ENCODE measurements at places on chromosomes 2 and 18. TPM values are rescaled to one million over a fixed set of nuclear protein-coding genes. Genes with fewer than 3 reads are reported as not detected.
A peak's percentile ranks its signal among the peaks of the same experiment; 100 is the strongest.

GRCh38 chr2:229206548-229206947 is 64.5 kb downstream of the PID1 start:
- DNase-seq = no peak

- DNase-seq = no peak
These were observed 138.8 kb upstream of the ITGA6 start for GRCh38 chr2:172288603-172289002.

DNA sequence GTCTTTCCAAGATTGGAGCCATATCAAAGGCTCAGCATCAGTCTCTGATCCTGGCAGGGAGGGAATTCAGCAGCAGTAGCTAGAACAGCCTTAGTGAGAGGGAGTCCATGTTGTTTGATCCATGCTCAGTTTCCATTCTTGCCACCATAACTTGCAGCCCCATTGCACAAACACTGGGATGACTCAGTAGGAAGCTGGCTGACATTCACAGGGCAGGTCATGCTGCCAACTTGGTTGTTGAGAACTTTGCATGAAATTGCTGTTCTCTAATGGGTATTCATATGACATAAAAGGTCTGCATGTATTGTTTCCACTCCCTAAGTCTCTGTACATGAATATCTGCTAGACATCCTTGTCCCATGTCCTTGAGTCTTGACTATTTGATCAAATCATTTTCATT is 29.9 kb upstream of the STAT4 start:
- DNase-seq = no peak

- no peak for DNase-seq
These were observed 250.7 kb upstream of the LINC00305 start for GRCh38 chr18:64399566-64399965.

DNA sequence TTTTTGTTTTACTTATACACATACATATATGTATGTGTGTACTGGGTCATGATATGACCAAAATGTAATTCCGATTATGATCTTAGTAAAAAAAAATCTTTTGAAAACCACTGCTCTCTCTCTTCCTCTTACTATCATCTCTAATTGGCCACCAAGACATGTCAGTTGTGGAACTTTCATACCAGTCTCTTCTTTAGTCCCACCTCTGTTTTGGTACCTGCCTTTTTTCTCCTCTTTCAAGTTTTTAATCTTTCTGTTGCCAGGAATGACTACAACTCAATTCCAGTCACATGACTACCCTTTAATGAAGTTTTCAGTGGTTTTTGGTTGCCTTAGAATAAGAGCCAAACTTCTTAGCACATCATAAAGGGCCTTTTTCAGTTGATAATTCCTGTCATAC is 17.1 kb downstream of the RBM44 start:
- DNase-seq = no peak

DNA sequence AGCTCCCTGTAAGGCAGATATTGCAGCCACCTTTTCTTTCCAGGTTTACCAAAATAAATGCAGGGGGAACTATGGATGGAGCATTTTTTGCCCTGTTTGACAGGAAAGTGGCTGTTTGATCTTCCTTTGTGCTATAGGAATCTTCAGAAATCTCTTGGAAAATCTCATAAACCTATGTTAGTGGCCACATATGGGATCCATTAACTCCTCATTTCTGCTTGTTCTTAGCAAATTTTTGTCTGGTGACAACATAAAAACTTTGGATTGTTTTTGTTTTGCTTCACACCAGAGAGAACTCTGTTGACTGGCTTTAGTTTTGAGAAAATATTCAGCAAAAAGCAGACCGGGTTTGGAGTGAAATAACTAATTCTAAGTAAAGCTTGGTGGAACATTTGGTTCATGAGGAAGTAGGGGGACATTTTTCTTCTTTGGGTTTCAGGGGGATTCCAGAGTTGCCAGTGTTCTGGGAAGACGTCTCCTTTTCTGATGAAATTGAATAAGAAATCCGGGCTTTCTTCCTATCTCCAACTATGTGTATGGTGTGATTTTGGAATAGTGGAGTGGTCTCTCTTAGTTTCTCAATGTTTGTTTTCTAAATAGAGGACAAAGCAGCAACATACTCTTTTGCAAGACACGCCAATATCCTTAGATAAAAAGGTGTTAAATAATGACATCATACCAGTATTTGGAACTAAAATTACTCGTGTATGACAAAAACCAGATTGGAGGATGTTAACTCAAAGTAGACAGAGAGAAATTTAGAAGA is 174.4 kb downstream of the ICOS start:
- DNase-seq = no peak

GRCh38 chr18:56431551-56431950 is 206.8 kb downstream of the TXNL1 start:
- no peak for DNase-seq

DNA sequence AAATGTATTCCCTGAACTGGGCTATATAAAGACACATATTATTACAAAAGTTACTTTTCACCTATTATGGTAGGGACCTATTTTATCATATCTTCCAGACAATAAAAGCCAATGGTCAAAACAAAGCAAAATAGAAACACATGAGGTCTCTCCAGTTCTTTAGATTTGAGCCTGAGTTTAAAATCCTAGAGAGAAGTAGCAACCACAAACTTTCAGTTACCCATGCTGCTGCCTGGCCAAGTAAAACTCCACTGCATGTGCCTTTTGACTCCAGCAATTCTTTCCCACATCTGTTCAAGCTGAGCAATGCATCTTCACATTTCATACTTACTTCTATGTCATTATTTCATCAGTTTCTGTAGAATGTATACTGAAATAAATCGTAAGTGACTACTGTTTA is 405.3 kb downstream of the STK39 start:
- DNase-seq = no peak

DNA sequence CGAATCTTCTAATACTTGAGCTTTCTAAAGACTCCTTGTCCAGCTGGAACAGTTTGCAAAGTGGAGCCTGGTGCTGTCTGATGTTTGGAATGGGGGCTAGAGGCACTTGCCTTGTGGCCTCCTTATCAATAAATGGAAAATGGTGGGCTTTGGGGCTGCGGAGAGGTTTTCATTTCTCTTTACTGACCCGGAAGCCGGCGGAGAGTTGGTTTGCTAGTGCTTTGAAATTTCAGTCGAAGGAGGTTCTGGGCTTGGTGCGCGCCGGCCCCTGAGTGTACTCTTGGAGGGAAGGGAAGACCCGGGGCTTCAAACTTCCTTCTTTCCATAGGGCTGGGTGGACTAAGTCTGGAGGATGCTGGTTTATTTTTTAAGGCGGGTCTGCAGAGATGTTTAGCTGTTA is 714 bp downstream of the RPIA start:
- DNase-seq = peak; percentile 62

DNA sequence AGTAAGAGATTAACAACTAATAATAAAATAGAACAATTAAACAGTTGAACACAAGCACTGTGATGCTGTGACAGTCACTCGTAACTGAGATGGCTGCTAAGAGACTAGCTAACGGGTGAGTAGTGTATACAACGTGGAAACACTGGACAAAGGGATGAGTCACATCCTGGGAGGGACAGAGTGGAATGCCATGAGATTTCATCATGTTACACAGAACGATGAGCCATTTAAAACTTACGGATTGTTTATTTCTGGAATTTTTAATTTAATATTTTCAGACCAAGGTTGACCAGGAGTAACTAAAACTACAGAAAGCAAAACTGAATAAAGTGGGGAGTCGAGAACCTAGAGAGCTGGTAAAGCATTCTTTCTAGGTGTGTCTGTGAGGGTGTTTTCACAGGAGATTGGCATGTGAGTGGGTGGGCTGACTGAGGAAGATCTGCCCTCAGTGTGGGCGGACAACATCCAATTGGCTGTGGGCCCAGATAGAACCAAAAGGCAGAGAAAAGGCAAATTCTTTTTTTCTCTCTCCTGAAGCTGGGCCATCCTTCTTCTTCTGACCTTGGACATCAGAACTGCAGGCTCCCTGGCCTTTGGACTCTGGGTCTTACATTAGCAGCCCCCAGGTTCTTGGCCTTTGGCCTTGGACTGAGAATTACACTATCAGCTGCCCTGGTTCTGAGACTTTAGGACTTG is 14.6 kb downstream of the TMSB10 start:
- no peak for DNase-seq

DNA sequence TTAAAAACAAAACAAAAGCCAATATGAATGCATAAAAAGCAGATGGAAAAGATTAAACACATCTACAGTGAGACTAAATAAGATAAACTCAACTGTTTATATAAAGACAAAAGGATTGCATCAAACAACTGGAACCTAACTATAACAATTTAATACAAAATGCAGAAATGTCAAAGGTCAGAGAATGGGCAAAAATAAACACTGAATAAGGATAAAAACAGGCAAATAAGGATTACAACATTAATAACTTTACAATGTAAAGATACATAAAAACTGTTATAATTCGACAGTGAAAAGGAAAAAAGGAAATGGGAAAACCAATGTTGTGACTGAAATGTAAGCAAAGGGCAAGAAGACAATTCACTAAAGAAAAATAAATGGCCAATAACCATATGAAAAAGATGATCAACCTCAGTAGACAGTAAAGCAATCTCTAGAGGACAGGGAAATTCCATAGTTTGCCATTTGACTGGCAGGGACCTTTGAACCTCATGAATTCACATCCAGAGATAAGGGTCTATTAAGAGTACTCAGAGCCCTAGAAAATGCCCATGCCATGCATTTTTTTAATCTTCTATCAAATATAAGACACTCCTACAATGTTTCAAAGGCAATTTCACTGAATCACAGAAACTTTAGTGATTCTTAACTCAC is 83.7 kb downstream of the TMEM131 start:
- no peak for DNase-seq

Gene TCF4
- 88.2 TPM for total RNA-seq

Gene KHK
- total RNA-seq = 8.1 TPM

Gene FSHR
- not detected for total RNA-seq

Gene MTERF4
- total RNA-seq = 41.7 TPM

Gene UGP2
- total RNA-seq = 683 TPM

Gene MEP1B
- total RNA-seq = 11.6 TPM

Gene TACR1
- 1.0 TPM for total RNA-seq

Data from mucosa of descending colon (tissue), 3 donors.